ENCODE measurements at places on chromosomes 3 and 15. TPM values are rescaled to one million over a fixed set of nuclear protein-coding genes. Genes with fewer than 3 reads are reported as not detected.

- no peaks in the 10 kb centered on the region for H3K4me1 ChIP-seq
- no peaks in the 10 kb centered on the region for H3K27me3 ChIP-seq
- H3K36me3 ChIP-seq = no peaks in the 10 kb centered on the region
- no peak overlapping the region for H3K27ac ChIP-seq
- no peak overlapping the region for H3K4me3 ChIP-seq
Measured at GRCh38 chr3:63192248-63192647, 85.9 kb upstream of the SYNPR start.

The TBC1D23 gene
- total RNA-seq = 46.9 TPM

The AADAC gene
- total RNA-seq = not detected

The C2CD4B gene
- total RNA-seq = 4.2 TPM

The GUCA1C gene
- not detected for total RNA-seq

The SAMMSON gene
- 0.98 TPM for total RNA-seq

DNA sequence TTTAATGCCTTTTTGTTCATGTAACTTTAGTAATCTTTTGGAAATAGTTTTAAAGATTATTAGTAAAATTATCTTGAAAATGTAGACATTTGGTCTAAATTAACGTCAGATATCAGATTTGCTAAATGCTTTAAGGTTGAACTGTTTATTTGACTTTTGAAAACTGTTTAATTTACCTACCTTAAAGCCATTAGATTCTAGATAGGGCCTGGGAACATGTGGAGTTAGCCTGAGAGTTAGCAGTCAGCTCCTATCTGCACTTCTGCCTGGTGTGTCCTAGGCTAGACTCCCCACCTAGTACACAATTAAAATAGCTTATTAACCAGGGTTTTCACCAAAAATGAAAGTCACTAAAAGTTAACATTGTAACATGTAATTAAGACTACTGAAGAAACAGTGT lies 53.7 kb upstream of the CFAP20DC start:
- H3K4me1 ChIP-seq = no peaks in the 10 kb centered on the region
- DNase-seq = no peak
- no peaks in the 10 kb centered on the region for H3K27me3 ChIP-seq
- H3K27ac ChIP-seq = no peak overlapping the region
- H3K4me3 ChIP-seq = no peak overlapping the region

GRCh38 chr3:30112902-30113484 lies 493.4 kb upstream of the TGFBR2 start:
- no peak overlapping the region for H3K4me3 ChIP-seq
- no peaks in the 10 kb centered on the region for H3K36me3 ChIP-seq
- no peaks in the 10 kb centered on the region for H3K27me3 ChIP-seq
- no peaks in the 10 kb centered on the region for H3K4me1 ChIP-seq
- no peak overlapping the region for H3K27ac ChIP-seq

DNA sequence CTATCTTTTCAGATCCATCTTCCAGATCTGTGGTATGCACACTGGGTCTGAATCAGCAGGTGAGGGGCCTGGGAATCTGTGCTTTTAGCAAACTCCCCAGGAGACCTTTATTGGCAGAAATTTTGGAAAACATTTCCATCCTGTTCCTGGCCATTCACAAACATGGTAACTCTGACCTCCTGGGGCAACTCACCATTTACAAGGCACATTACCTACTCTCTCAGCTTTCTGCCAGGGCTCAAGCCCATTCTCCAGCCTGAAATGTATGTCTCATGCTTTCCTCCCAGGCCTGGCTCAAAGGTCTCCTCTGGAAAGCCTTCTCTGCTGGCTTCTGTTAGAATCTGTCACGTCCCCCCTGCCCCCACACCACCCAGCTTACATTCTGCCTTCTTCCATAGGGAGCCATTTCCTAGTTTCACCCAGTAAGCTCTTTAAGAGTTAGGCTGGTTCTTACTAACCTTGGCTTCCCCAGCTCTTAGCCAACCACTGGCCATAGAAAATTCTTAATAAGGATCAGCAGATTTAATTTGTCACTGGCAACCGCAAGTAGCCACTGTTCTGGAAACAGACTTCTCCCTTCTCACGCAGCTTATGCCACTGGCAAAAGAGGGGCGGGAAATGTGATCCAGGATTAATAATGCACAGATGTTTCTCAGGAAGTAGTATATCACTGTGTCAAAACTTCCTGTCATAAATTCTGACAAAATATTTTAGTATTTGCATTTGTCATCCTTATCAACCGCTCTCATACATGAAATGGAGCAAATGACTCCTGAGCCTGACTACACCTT lies 55.0 kb downstream of the RORA start:
- H3K27me3 ChIP-seq = no peaks in the 10 kb centered on the region
- H3K36me3 ChIP-seq = no peaks in the 10 kb centered on the region
- no peaks in the 10 kb centered on the region for H3K4me1 ChIP-seq

GRCh38 chr3:56196700-56197099 lies 271.6 kb downstream of the ERC2 start:
- no peaks in the 10 kb centered on the region for H3K4me1 ChIP-seq
- H3K27ac ChIP-seq = no peak overlapping the region

The UMPS gene
- 24.7 TPM for total RNA-seq

- DNase-seq = no peak
- H3K27ac ChIP-seq = no peak overlapping the region
- H3K4me3 ChIP-seq = no peak overlapping the region
Measured at GRCh38 chr3:105722943-105723556, 145.8 kb downstream of the CBLB start.

DNA sequence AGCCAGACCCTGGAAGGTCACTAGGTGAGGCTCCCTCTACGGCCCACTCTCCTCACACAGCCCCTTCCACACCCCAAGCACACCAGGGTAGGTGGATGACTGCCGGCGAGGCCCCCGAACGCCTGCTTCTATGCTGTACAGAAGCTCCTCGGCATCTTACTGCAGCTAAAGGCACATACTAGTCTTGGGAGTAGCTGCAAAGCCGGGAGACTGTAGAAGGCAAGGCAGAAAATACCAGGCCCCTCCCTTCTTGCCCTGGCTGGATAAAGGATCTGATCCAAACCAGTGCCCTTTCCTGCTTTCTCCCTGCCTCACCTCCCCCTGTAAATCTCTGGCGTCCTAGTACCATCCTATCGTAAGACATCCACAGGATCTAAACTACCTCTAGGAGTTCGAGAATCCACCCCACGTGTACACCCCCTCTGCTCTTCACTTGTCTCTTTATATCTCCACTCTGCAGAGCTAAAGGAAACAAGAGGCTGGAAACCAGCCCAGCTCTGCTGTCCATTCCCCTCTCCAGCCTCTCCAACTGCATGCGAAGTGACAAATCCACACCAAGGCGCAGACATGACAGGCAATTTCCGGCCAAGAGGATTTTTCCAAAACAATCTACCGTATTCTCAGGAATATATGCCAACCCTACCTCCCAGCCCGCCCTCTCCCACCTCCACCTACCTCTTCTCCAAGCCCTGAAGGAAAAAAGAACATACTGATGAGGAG lies 11.8 kb downstream of the TNK2 start:
- no peaks in the 10 kb centered on the region for H3K36me3 ChIP-seq
- H3K27me3 ChIP-seq = no peaks in the 10 kb centered on the region
- no peak for DNase-seq
- peak overlapping the region; percentile 59 for H3K27ac ChIP-seq
- H3K4me1 ChIP-seq = no peaks in the 10 kb centered on the region

- DNase-seq = peak; percentile 92
- H3K4me3 ChIP-seq = peak overlapping the region; percentile 31
- no peaks in the 10 kb centered on the region for H3K36me3 ChIP-seq
- no peak overlapping the region for H3K27ac ChIP-seq
- H3K27me3 ChIP-seq = no peaks in the 10 kb centered on the region
Measured at GRCh38 chr15:74172701-74173379, 670 bp upstream of the ISLR start.

The FBXO40 gene
- total RNA-seq = not detected

DNA sequence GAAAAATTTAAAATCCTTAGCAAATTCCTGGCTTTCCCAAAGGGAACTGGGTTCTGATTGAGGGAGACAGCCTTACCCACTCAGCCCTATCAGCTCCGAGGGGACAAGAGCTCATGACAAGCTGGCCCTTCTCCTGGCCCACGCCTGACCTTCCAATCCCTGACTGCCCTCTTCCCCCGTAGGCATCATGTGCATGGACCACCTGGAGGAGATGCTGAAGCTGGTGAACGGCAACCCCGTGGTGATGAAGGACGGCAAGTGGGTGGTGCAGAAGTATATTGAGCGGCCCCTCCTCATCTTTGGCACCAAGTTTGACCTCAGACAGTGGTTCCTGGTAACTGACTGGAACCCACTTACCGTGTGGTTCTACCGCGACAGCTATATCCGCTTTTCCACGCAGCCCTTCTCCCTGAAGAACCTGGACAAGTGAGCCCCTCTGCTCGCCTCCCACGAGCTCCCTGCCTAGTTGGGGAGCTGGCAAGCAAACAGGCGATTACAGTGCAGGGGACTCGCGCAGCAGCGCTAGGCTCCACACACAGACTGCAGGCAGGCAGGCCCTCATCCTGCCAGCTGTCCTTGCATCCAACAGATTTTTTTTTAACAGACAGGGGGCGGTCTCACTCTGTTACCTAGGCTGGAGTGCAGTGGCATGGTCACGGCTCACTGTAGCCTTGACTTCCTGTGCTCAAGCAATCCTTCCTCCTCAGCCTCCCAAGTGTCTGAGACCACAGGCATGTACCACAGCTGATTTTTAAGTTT lies 16.8 kb downstream of the RPUSD3 start:
- no peak overlapping the region for H3K4me3 ChIP-seq
- H3K27me3 ChIP-seq = no peaks in the 10 kb centered on the region
- H3K4me1 ChIP-seq = no peaks in the 10 kb centered on the region
- no peak for DNase-seq
- no peak overlapping the region for H3K27ac ChIP-seq
